ENCODE measurements at places on chromosomes 7 and 10.

DNA sequence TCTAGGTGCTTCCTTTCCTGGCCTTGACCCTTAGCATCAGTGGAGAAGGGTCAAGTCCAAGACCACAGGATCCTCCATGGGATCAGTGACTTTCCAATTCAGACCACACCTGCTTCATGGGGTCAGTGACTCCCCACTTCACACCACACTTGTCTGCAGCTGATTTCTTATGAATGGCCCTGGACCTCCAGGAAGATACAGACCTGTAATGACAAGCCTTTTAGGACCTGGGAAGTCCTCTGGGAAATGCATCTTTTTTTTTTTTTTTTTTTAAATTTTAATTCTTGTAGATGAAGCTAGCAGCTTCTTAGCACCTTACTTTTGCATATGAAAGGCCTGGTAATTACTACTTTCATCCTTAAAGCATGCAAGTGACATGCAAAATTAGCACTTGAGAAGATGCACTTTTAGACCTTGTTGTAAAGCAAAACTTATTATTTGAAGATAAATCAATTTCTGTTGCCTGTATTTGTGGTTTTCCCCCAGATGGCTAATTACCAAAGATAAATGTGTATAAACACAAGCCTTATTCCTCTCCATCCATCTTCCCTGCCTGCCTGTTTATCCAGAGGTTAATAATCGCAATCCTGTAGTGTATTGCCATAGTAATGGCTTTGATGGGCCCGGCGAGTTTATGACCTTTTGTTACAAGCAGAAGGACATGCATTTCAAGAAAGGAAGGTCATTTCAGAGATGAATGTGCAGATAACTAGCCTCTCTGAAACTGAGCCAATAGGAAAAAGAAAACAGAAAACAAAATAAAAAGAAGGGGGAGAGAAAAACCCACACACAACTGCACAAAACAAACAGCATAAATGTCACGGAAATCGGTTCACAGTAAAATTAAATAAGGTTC lies 1018.7 kb downstream of the TYW1 start:
- no peak for DNase-seq

- DNase-seq: no peak
These were observed 316.1 kb upstream of the ZMIZ1 start for GRCh38 chr10:78752708-78753107.

- DNase-seq: no peak
These were observed 277.0 kb downstream of the CRPPA start for GRCh38 chr7:16144361-16144760.

DNA sequence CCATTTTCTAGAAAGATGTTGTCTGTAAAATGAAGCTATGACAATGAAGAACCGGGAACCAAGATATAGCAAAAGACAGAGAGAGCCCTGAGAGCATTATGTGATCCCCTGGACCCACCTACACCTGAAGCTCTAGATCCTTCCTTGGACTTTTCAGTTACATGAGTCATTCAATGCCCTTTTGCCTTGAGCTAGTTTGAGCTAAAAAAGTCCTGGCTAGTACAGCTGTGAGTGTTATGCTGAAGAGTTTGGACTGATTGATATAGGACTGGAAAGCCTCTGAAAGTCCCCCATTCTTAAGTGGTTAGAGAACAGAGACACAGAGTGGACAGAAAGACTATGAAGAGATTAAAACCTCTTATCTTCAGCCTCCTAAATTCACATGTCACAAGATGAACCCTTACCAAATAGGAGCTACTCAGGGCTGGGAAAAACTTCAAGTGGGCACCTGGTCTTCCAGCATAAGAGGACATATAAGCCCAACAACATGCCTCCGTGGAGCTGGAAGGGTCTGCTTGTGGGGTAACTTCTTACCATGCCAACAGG lies 386.8 kb upstream of the NFE2L3 start:
- no peak for DNase-seq

GRCh38 chr10:76126607-76127527 lies 695.4 kb downstream of the LRMDA start:
- DNase-seq: no peak

- no peak for DNase-seq
These were observed 2.4 kb upstream of the HMX2 start for GRCh38 chr10:123145542-123146012.

DNA sequence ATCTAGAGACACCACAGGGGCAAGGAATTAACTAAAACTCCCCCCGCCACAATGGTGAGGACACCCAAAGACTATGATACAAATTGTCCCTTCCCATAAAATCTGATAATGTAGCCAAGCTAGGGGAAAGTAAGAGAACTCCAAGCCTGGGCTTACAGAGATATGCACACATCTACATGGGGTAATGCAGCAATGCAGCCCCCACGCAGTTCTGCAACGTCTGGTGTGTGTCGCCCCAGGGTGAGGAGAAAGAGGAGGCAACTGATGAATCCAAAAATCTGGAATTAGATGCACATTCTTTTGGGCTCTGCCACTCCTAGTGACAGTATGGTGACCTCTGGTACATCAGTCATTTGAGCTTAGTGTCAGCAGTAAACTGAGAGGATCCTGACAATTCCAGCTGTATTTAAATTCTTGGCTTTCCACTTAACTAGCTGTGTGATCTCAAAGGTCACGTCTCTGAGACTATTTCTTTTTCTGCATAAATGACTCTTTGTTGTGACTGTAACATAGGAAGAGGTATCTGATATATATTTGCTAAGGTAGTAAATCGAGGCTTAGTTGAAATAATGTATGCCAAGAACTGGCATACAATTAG lies 51.5 kb downstream of the PIP4K2A start:
- DNase-seq: no peak

- DNase-seq: no peak
These were observed 1.1 kb downstream of the NDUFB2 start for GRCh38 chr7:140697447-140698143.

DNA sequence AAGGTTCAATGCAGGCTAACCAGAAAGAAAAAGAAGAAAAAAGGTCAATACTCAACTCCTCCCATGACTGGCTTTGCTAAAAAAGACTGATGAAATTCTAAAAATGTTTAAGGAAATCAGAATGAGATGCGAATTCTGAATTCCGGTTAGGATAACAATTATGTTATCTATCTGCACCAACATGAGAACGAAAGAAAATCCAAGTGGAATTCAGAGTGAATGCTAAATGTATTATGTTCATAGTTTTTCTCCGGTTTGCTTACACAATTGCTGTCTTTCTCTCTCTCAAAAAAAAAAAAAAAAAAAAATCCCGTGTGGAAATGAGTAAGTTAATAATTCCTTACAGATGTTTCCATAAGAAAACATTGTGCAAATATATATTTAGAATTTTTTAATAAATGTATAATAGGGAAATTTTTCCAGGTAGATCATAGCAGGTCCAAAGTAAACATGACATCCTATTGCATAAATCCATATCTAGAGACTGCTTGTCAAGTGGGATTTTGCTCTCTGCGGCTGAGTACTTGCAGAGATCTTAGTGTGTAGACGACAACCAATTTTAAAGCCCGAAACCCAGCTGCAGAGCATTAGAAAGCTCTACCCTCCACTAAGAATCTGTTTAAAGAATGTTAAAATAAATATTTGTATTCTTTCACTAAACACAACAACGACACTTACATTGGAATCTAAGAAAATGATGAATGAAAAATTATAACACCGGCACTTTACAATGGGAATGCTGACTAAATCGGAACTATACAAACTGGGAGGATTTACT lies 104.0 kb downstream of the JAZF1 start:
- DNase-seq: no peak

GRCh38 chr10:59372543-59372942 lies 10.2 kb upstream of the FAM13C start:
- DNase-seq: no peak

- no peak for DNase-seq
These were observed 24.7 kb downstream of the VWC2 start for GRCh38 chr7:49797987-49798660.

- DNase-seq: no peak
These were observed 181.1 kb upstream of the ASAH2 start for GRCh38 chr10:50432211-50433009.

DNA sequence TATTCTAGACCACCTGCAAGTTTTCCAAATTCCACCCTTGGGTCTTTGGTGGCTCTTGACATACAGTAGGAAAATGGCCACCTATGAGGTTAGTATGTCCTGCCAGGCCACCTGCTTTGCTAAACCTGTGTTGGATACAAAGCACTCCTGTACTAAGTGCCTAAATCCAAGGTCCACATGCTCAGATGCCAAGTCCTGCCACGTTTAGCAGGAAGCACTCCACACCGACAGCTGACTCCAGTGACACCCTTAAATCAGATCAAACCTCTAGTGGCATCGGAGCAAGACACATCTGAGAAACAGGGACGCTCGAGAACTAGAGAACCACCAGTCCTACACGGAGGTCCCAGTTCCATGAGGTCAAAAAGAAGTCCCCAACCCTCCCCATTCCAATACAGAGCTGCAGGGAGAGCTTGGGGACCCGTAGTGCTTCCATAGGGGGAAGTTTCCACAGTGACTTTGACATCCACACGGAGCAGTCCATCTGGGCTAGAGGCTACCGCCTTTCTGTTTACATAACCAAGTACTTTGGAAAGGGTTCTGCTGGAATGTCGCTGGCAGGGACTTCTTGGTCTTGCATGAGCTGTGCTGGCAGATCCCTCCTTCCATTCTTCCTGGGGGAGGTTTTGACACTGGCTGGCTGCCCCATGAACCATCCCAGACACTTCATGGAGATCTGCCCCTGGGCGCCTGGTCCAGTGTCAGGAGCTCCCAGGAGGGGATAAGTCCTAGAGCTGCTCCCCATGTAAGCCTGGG lies 290.6 kb downstream of the PRPF18 start:
- no peak for DNase-seq

GRCh38 chr7:157297185-157297584 lies 39.6 kb upstream of the DNAJB6 start:
- no peak for DNase-seq

- no peak for DNase-seq
These were observed 40.3 kb downstream of the RSU1 start for GRCh38 chr10:16776896-16777295.

DNA sequence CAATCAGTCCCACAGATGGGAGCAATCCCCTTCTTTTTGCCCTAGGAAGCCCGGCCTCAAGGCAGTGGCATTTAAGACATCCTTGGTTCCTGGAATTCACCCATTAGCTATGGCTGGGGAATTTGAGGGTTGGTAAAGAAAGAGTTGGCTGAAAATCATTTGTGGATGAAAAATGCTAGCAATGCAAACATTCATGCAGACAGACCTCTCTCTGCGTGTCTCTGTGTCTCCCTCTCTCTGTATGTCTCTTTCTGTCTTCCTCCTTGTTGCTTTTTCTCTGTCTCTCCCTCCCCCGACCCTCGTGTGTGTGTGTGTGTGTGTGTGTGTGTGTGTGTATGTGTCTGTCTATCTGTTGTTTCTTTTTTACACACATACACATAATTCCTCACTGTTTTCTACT lies 19.4 kb downstream of the LDB3 start:
- no peak for DNase-seq

DNA sequence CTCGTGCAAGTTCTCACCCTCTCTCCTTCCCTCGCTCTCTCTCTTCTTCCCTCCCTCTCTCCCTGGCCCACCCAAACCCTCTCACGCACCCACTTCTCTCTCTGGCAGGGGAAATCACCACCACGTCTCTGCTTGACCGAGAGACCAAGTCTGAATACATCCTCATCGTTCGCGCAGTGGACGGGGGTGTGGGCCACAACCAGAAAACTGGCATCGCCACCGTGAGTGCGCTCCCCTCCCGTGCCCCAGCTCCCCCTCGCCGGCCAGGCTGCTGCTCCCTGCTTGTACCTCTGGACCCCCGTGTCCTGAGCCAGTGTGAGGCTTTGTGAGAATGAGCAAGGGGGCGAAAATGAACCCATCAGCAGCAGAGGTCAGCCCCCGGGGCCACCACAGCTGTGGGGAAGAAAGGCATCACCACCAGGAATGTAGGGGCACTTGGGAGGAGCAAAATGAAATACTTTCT lies 25.5 kb downstream of the C10orf105 start:
- DNase-seq: no peak

GRCh38 chr10:91080776-91081175 lies 139.7 kb upstream of the PCGF5 start:
- DNase-seq: no peak

- no peak for DNase-seq
These were observed 55.9 kb downstream of the ITIH5 start for GRCh38 chr10:7610651-7611389.

GRCh38 chr10:7786430-7786829 lies 1.4 kb downstream of the KIN start:
- no peak for DNase-seq

DNA sequence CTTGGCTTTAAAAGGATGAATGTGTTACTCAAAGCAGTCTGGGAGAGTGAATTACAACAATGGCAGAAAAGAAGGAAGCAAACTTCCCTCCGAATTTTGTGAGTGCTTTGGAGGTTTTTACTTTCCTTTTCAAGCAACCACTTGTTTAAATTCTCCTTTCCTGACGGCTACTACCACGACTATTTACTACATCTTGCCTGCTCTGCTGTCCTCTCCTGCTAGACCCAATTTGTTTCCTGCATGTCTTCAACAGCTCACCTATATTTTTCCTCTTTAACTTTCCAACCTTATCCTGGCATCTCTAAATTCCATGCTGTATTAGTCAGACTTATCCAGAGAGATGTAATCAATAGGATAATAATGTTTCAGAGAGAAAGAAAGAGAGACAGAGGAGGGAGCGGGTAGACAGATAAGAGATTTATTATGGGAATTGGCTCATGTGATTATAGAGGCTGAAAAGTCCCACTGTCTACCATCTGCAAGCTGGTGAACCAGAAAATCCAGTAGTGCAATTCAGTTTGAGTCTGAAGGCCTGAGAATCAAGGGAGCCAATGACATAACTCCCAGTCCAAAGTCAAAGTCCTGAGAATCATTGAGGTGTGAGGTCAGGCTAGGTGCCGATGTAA lies 42.8 kb upstream of the SLC13A1 start:
- DNase-seq: no peak

DNA sequence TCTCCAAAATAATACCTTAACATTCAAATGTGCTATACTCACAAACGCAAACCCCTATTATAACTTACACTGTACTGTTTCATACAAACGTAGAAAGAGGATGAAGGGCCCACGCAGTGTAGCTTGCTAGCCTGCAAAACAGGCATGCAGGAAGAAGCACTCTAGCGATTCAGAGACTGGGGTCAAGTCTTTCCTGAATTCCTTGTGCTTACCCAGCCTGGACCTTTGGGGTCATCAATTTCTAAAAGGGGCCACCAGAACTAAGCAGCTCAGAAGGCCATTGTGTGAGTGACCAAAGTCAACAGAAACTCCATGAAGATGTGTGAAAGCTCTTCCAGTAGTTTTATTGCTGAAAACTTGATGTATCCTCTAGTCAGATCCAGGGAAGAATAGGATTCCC lies 111.9 kb downstream of the SVIL start:
- no peak for DNase-seq

GRCh38 chr7:121042899-121043298 lies 54.4 kb downstream of the CPED1 start:
- DNase-seq: no peak

- DNase-seq: no peak
These were observed 7.6 kb downstream of the CYP26A1 start for GRCh38 chr10:93081318-93081717.

DNA sequence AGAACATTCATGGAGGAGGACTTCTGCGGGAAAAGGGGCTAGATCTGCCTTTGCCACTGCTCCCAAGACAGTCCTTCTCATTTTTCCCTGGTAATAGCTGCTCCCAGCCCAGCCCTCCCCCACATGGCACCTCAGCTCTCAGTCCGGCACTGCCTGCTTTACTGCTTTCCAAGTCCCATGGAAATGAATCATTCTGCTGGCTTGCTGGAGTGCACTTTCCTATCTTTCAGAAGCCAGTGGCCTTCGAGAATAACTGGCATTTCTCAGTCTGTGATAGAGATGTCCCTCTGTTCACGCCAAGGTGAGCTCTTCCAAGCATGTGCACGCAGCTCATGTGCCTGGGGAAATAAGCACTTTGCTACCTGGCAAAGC lies 61.4 kb downstream of the SYPL1 start:
- no peak for DNase-seq

- DNase-seq: peak; percentile 14
These were observed 43.5 kb upstream of the NKX6-2 start for GRCh38 chr10:132829403-132829802.
